ENCODE measurements at places on chromosomes 7 and 10.

- no peak for DNase-seq
Measured at GRCh38 chr7:4665661-4666060, 16.4 kb upstream of the FOXK1 start.

DNA sequence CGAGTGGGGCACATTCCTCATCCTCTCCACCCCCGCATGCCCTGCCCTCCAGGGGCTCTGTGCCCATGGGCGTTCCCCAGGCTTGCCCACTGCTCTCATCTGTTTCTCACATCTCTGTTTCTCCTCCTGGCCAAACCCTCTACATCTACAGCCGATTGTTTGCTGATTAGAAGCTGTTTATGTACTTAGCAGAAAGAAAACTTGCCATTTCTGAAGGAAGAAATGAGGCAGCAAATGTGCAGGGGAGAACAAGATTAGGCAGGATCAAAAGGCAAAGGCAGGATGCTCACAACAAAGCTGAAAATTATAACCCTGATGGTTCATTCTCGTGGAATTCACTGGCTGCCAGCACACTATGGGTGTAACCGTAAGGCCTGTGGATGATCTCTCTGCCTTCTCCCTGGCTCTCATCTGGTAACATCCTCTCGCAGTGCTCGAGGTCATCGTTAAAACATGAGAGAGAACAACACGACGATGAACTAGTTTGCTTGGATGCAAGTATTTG is 111.6 kb upstream of the KLF14 start:
- DNase-seq: no peak

DNA sequence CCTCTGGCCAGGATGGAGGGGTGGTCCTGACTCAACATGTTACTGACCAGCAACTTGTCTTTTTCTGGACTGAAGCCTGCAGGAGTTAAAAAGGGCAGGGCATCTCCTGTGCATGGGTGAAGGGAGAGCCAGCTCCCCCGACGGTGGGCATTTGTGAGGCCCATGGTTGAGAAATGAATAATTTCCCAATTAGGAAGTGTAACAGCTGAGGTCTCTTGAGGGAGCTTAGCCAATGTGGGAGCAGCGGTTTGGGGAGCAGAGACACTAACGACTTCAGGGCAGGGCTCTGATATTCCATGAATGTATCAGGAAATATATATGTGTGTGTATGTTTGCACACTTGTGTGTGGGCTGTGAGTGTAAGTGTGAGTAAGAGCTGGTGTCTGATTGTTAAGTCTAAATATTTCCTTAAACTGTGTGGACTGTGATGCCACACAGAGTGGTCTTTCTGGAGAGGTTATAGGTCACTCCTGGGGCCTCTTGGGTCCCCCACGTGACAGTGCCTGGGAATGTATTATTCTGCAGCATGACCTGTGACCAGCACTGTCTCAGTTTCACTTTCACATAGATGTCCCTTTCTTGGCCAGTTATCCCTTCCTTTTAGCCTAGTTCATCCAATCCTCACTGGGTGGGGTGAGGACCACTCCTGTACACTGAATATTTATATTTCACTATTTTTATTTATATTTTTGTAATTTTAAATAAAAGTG is 6.0 kb downstream of the PLAU start:
- no peak for DNase-seq

- DNase-seq: no peak
Measured at GRCh38 chr7:64625114-64626082, 40.5 kb upstream of the ZNF107 start.

GRCh38 chr10:91032611-91033206 is 111.8 kb upstream of the ANKRD1 start:
- no peak for DNase-seq

DNA sequence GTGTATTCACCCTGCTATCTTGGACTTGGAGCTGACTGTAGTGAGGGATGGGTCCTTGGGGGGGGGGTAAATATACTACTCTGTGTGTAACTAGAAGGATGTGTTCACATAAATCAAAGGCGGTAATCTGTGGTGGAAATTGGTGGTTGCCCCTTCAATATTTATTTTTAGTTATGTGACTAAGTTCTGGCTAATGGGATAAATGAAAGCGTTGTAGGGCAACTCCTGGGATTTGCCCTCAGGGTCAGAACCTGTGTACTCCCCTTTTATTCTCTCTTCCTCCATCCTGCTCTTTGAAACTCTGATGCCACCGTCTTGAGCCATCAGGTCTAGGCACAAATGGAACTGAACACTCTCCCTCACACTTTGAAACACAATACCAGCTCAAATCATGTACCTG is 24.3 kb upstream of the ST7 start:
- DNase-seq: no peak

GRCh38 chr10:100735087-100735336 is 10.4 kb upstream of the PAX2 start:
- DNase-seq: no peak

All from left kidney (tissue), 8 donors.